ENCODE measurements at places on chromosomes 7 and 10. TPM values are rescaled to one million over a fixed set of nuclear protein-coding genes. Genes with fewer than 3 reads are reported as not detected.

GRCh38 chr10:5809527-5810154 is 3.6 kb downstream of the GDI2 start:
- DNase-seq = no peak

DNA sequence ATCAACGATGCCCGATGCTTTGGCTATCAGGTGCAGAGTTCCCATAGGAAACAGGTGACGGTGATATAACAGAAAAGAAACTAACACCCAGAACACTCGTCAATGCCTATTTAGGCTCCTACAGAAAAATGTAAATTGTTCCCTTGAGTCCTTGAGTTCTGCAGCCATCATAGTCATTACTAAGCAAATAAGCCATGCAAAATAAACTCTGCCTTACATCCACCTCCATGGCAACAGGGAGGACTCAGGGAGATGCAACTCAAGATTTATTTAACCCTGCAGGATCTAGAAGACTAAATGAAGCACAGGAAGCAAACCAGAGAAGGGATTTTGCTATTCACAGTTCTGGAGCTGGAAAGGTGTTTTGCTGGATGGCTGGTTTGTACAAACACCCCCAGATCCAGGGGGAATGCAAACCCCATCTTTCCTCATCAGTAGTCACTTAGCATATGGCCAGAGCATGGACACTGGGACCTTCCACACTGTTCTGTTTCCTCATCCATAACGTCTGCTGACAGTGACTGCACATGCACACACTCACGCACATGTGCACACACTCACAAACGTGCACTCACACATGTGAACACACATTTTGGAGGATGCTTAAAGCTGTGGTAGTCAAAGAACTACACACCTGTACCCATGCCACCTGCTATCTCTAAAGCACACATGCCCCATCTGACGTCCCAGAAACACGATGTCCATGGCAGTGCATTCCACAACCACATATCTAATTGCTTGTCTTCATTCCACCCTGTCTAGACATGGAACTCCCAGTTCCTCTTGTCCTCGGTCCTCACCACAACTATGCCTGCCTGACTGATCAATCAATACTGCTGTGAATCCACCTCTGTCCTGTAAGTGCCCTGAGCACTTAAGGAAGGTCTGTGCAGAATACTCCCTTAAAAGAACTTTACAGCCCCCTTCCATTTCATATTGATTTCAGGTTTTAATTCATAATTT is 178.2 kb downstream of the COBL start:
- no peak for DNase-seq

DNA sequence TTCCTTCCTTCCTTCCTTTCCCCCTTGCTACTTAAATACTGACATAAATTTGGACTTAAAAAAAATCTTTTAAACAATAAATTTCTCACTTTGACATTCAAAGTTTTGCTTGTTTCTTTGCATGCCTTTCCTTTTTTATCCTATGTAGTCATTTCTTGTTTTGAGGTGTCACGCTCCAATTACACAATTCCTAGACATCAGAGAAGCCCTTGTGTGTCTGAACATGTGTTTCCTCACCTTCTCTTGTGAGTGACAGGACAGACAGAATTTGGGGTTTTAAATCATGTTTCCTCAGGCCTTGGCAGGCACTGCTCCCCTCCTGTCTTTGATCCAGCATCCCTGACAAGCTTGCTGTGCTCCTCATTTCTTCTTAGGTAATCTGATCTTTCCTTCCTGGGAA is 91.3 kb downstream of the CYTH3 start:
- no peak for DNase-seq

DNA sequence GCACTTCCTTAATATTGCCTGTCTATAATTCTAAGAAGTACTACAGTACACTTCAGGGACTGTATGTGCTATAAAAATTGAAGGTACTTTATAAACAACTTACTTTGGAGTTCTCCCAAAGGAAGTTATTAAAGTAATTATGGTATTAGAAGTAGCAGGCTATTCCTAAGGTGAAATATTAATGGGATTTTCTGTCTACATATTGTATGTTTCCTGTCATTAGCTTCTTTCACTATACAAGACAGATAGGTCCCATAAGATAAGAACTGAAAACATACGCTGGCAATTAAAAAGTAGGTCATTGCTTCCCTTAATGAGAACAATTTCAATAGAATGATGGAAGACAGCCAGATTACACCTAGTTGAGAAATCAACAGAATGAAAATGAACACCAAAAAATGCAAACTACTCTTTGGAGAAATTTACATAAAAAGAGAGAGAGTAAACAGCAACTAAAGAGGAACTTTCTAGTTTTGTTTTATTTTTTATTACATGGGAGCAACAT is 147.0 kb downstream of the HBP1 start:
- no peak for DNase-seq

DNA sequence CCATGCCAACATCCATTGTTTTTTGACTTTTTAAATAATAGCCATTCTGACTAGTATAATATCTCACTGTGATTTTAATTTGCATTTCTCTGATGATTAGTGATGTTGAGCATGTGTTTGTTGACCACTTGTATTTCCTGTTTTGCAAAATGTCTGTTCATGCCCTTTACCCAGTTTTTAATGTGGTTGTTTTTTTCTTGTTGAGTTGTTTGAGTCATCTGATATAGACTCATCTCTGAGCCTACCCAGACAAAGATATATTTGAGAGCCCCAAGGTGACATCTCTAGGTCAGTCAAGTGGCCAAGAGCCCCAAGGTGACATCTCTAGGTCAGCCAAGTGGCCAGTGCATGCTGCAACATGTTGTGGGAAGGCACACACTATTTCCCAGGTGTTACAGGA is 224.7 kb downstream of the HECW1 start:
- DNase-seq = no peak

DNA sequence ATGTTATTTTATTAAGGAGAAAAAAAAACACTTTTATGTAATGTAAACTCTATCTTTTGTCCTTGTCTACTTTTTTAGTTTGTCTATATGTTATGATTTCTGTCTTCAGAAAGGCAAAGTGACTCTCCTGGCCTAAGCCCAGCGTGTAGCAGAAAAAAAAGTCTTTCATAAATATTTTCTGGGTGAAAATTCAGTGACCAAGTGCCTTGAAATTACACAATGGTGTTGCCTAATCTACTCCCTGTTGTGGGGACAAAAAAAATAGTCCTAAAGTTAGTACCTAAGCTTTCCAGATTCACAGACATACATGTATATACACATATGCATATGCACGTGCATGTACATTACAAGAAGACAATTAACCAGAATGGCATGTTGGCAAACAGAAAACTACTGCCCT is 1257.8 kb upstream of the SORCS1 start:
- no peak for DNase-seq

DNA sequence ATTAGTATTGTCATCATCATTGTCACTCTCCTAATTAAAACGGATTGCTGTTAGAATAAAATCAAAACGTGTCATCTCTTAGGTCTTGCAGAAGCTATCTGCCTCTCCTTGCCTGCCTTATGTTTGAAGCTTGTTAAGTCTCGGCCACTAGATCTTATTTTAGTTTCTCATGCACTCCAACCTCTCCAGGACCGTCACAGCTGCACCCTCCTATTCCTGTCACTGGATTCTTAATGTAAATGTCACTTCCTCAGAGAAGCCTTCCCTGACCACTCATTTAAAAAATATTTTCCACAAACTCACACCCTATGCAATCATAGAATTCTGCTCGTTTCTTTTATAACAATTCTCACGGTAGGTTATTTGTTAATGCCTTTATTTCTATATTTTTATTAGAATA is 103.9 kb upstream of the DKK1 start:
- DNase-seq = no peak

DNA sequence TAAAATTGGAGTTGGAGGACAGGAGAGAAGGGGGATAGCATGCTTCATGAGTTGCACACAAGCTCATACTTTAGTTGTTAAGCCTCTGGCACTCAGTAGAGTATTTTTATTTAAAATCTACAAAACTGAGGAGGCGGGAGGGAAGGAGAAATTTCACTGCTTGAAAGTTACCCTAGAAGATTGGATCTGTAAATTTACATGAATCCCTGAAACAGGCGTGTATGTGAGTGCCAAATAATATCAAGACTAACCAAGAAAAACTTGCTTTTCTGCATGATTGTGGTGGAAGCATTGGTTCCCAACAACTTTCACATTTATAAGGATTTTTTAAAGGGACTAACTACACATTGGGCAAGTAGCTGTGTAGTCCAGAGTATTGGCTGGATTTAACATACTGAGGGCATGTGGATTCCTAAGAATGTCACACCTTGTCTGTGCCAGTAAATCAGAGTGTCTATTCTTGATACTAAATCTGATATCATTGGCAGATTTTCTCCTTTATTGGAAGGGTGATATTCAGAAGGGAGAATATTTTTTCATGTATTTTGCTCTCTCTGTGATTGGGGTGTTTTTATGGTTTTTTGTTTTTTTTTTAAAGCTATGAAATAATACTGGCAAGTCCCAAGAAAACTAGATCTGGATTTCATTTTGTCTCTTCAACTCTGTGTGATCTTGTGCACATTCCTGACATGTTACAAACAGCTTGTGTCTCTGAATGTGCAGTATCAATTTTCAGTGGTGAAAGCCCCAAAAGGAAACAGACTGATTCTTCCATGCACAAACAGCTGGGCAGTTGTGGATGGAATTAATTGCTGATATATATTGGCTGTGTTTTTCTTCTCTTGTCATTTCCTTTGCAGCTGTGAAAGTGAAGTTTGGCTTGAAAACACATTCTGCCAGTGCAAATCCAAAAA is 67.2 kb downstream of the ADD3 start:
- DNase-seq = no peak

DNA sequence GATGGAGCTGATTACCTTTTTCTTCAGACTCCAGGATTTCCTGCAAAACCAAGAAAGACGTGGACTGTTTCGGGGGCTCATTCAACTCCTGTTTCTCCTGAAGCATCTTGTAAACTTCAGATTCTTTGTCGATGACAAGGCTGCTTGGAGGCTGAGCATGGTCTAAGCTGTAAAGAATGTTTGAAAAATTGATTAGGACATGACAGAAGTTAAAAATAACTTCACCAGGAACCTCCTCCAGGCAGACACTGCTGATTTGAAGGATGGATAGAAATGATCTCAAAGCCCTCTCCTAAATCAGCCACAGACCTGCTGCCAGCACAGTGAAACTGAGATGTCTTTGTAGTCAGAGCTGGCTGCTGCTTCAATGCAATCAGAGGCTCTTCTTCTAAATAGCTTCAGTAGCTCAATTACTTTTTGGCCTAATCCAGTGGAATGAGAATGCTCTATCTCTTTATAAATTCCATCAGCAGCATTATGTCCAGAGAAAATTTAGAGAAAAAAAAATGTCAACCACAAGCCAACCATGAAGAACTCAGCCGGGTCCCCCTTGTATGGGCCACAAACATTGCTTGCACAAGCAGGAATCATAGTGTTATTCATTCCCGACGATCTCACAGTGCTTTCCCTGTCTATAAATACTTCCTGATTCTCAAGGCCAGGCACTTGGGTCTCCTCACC is 43.5 kb downstream of the PDLIM1 start:
- no peak for DNase-seq

DNA sequence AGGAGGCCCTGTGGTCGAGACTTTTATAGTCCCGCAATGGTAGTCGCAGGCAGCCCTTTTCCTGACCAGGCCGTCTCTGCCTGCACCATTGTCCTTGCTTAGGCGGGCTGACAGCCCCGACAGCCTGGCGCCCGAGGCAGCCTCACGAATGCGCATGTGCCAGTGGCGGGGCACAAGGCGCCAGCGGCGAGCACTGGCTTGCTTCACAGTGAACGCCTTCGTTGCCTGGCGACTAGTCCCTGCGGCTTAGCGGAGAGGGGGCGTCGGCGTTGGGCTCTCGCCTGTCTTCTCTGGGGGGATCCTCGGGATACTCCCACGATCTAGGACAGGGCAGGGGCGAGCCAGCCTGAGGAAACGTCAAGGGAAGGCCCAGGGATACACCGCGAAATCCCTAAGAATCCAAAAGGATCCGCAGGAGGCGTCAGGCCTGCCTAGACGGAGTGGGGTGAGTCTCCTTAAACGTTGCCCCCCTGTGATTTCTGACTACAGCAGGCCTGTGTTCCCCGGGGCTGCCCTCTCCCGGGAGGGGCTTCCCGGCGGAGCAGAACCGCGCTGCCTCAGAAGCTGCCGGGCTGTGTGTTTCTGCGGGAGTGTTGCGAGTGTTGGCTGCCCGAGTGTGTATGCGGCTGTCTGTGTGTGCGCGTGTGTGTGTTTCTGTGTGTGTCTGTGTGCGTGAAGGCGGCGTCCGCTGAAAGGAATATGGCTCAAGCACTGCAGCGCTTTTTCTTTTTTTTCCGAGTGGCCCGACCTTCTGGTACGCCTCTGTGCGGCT is 20.5 kb upstream of the ZNF273 start:
- no peak for DNase-seq

- no peak for DNase-seq
Measured at GRCh38 chr10:70274643-70275042, 9.2 kb downstream of the NPFFR1 start.

- DNase-seq = no peak
Measured at GRCh38 chr10:30357075-30357801, 8.2 kb upstream of the MTPAP start.

- DNase-seq = no peak
Measured at GRCh38 chr10:49151025-49151445, 17.2 kb upstream of the FAM170B start.

DNA sequence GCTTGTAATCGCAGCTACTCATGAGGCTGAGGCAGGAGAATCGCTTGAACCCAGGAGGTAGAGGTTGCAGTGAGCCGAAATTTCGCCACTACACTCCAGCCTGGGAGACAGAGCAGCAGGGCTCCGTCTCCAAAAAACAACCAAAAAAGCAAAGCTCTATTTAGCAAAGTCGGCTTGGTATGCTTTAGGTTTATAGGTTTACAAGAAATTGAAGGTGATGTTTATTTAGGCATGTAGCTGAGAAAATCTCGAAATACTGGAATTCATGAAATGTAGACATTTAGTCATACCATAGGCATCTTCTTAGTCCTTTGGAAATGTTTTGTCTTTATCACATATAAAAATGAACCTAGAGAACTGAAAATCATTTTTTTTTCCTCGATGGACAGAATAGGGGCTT is 453.8 kb upstream of the ANKRD30A start:
- DNase-seq = no peak

The ANKRD2 gene
- not detected for total RNA-seq

The SPDYE1 gene
- total RNA-seq = 0.18 TPM

The PGAM2 gene
- total RNA-seq = 0.92 TPM

The HDAC9 gene
- 4.9 TPM for total RNA-seq

The OR2A1 gene
- total RNA-seq = not detected

The PTF1A gene
- total RNA-seq = not detected

The PPP3CB gene
- total RNA-seq = 37.4 TPM

The ACSL5 gene
- total RNA-seq = 44.2 TPM
